ENCODE measurements at places on chromosomes 3 and 15.

DNA sequence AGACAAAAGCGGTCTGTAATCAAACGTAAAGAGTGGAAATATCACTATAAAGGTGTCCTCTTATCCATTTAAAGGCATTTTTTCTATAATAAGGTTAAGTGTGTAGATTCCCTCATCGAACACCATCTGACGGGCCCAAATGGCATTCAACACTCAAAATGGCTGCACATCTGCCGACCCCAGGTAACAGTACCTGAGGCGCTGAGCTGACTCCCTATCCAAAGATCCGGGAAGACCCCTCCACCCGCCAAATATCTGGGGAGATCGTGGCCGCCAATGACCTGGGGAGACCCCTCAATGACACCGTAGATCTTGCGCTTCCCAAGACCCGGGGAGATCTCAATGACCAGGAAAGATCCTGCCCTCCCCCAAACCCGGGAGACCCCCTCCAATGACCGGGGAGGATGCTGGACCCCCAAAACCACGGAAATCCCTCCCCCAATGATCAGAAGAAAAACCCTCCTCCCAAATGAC, 476 bp downstream of the IP6K2 start:
- no peak for DNase-seq

- no peak for DNase-seq
Measured at GRCh38 chr15:41695750-41696436, 35.7 kb downstream of the MGA start.

DNA sequence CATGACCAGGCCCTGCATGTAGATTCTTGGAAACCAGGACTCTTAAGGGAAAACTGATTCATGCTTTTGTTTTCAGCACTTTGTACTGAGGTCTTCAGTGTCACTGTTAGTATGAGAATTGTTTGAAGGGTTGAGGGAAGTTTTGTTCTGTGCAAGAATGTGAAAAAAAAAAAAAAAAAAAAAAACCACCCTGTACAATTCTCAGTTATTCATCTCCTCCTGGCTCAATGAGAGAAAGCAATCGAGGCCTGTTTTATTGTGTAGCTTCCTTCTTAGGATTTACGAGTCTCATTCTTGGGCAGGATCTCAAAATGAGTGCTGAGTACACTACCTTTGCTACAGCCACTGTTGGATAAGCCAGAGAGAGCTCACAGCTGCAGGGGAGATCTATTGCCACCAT, 469.5 kb downstream of the CNTN4 start:
- no peak for DNase-seq

- DNase-seq, result no peak
Measured at GRCh38 chr3:63918321-63918720, 6.1 kb upstream of the SCAANT1 start.

DNA sequence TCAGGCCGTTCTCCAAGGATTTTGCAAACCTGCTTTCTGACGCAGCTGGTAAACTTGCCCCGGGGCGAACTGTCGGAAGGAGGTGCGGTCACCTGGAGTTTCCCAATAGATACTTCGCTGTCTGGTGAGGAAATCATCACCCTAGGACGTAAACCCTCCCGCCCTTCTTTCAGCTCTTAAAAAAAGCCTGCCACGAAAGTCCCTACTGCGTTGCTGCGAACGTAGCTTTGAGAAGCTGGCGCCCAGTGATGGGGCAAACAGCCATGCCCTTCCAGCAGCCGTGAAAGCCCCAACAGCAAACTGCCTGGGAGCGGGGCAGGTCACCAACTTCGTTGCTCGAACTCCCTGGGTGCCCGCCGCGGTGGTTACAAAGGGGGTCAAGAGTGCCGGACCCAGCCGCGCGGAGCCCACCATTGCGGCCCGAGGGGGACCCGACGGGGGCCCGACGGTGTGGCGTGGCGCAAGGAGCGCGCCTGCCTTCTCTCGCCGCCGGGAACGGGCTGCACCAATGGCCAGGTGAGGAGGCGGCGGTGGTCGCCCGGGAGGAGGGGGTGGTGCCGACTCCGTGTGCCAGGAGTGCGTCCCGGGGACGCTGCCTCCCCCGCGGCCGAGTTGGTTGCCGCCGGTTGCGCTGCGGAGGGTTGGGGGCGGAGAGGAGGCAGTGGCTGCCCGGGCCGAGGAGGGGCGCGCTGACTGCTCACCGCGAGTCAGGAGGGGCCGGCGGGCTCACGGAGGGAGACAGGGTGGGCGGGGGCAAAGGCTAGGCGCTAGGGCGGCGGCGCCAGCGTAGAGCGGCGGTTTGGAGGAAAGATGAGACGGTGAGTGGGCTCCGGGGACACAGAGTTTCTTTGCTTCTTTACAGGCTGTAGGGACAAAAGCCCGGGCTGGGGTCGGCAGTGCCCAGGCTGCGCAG, at the start of gene PHLDB2:
Gene PHLDB2, plus strand, starts transcription at position 205 of the 913 bp plus-strand sequence. CDS start 24,813 bp downstream, outside the sequence.
- peak; percentile 60 for DNase-seq

DNA sequence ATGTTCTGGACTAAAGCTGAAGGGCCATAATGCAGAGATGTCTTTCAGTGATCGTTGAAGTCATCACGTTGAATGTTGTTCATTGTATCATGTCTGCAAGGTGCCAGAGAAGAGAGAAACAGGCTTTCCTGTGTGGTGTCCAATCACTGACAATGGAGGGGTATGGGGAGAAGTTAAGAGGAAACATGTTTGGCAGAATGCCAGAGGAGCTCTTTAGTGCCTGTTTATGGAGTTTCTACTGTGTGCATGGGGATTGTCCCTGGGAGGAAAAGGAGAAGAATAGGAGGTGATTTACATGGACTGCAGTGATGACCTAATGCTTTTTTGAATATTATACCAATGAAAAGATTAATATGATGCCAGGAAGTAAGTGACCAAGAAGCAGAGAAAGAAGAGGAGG, 11.7 kb downstream of the SCAANT1 start:
- no peak for DNase-seq

DNA sequence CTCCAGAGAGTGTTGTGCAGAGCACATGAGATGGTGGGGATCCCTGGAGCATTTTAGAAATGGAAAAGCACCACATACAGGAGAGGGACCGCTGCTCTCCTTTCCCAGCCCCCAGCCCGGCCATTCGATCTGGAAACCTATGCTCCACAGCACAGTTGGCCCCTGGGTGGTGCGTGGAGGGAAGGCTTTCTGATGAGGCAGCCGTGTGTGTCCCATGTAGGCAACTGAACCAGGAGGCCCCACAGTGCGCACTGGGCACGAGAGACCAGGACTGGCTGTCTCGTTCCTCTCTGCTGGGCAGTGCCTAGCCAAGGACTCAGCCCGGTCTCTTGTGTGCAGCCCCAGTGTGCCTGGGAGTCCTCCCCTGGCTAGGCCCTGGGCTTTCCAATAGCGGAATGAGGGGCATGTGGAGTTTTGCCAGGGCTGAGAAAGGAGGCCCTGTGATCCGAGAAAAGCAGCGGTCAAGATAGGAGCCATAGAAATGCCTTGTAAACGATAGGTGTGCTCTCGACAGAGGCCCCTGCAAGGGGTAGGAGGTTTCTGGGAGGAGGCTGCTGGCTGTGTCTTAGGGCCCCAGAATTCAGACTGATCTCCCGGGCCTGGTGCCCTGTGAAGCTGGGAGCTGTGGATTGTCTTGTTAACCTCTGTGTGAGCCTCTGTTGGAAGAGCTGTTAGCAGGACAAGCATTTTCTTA, 39.0 kb downstream of the CHDH start:
- DNase-seq, result no peak

- no peak for DNase-seq
Measured at GRCh38 chr3:175257123-175257522, 398.0 kb downstream of the NAALADL2 start.

- no peak for DNase-seq
Measured at GRCh38 chr15:69860321-69860720, 237.4 kb downstream of the TLE3 start.

GRCh38 chr3:117285737-117286136, 576.2 kb downstream of the TUSC7 start:
- no peak for DNase-seq

DNA sequence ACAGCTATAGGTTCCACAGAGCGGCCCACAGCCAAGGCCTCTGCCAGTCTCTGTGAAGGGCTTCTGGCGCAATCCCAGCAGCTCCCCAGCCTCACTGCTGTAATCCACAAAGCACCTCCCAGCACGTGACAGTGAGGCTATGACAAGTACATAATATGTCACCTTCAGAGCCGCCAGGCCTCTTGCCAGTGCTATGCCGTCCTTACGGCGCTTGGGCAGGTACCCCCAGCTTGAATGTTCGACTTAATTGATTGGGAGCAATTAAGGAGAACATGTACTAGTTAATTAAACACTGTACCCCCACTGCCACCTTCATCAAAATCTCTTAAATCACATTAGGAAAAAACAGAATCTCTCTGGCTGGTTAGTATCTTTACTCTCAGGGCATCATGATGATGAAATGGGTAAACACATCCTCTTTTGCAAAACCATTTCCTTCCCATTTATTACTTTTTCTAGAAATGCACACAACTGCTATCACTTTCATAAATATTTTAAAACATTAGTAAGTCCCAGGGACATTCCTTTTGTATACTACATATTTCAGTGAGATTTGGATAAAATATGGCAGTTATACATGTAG, 169.9 kb downstream of the XXYLT1 start:
- peak; percentile 75 for DNase-seq

GRCh38 chr3:160291290-160291908, 66.2 kb downstream of the C3orf80 start:
- DNase-seq, result no peak

- DNase-seq, result no peak
Measured at GRCh38 chr3:197828-198491, 1.4 kb downstream of the CHL1 start.

- no peak for DNase-seq
Measured at GRCh38 chr3:127139601-127140500, 53.1 kb upstream of the PRR23E start.

- DNase-seq, result no peak
Measured at GRCh38 chr3:87426918-87427317, 150.5 kb upstream of the POU1F1 start.

DNA sequence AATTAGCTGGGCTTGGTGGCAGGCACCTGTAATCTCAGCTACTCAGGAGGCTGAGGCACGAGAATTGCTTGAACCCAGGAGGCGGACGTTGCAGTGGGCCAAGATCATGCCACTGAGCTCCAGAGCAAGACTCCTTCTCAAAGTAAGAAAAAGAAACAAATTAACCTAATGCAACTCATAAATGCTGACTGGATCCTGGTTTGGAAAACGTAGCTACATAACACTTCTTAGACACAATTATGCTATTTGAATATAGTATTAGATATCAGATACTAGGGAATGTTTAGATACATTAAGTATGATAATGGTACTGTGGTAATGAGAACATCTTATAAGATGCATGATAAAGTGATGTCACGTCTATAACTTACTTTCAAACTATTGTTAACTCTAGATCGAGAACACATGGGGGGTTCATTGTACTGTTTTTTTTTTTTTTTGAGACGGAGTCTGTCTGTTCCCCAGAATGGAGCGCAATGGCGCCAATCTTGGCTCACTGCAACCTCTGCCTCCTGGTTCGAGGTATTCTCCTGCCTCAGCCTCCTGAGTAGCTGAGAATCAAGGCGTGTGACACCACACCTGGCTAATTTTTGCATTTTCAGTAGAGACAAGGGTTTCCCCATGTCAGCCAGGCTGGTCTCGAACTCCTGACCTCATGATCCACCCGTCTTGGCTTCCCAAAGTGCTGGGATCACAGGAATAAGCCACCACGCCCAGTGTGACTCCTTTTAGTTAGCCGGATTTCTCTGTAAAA, 5.9 kb upstream of the ISY1 start:
- no peak for DNase-seq

DNA sequence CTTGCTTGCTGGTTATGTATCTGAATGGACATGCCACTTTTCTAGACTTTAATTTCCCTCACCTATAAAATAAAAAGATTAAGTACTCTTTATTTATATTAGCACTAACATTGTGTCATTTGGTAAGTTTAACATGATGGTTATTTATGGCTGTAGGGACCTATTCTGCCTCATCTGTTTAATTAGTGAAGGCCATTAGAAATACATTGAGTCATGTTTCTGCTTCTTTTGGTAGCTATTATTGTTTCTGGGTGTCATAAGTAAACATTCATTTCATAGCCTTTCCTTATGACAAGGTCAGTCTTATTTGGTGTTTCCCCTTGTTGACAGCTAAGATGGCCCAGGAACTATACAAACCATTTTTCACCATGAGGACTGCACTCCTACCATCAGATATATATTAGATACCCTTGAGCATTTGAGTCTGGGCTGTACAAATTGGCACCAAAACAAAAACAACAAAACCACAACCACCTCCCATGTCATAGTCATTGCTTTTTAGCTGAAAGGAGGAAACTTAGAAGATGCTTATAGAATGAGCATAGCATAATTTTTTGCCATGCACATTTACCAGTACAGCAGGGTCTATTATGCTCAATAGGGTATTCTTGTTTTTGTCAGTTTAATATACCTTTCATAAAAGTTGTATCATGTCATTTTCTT, 39.3 kb downstream of the SRP14 start:
- no peak for DNase-seq
